Upper lobe of right lung (tissue), 1 donor: ENCODE measurements at places on chromosomes 13 and 19. TPM values are rescaled to one million over a fixed set of nuclear protein-coding genes. Genes with fewer than 3 reads are reported as not detected.

The PLK5 gene
- total RNA-seq: not detected

The CABP5 gene
- total RNA-seq: not detected

The KIRREL2 gene
- not detected for total RNA-seq

The PCID2 gene
- total RNA-seq: 41.5 TPM

The C19orf81 gene
- total RNA-seq: 3.9 TPM

The SNRPD2 gene
- 188 TPM for total RNA-seq

The CRLF1 gene
- total RNA-seq: 23.4 TPM

The ADM5 gene
- total RNA-seq: 1.9 TPM

The S1PR4 gene
- 22.3 TPM for total RNA-seq

The MED29 gene
- 28.8 TPM for total RNA-seq

The PRTN3 gene
- not detected for total RNA-seq

The USE1 gene
- total RNA-seq: 24.0 TPM

The MCEMP1 gene
- total RNA-seq: 97.9 TPM

The CYP2F1 gene
- not detected for total RNA-seq

The ANGPTL8 gene
- not detected for total RNA-seq

DNA sequence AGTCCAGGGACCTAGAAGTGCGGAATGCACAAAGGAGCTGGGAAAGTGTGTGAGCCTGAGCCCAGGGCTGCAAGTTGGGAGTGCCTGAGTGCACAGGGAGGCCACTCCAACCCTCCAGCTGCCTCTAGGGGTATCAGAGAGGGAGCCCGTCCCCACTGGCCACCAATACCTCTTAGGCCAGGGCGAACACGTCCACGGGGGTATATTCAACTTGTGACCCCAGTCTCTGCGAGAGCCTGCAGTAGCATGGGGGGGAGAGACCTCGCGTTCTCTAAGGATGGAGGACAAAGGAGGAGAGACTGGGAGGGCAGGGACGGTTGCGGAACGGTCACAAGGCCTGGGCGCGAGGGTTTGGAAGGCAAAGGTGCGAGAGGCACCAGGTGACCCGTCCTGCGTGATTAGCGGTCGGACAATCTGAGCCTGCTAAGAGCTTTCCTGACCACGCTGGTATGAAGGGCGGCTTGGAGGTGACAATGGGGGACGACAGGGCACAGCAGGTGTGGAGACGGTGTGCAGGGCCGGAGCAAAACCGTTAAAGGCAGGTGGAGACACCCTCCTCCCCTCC lies 676 bp downstream of the CD320 start:
- peaks cover 27% of the 10 kb centered on the region for H3K4me1 ChIP-seq
- no peak for DNase-seq
- H3K27ac ChIP-seq: peak overlapping the region; percentile 77
- H3K36me3 ChIP-seq: peaks cover 22% of the 10 kb centered on the region

DNA sequence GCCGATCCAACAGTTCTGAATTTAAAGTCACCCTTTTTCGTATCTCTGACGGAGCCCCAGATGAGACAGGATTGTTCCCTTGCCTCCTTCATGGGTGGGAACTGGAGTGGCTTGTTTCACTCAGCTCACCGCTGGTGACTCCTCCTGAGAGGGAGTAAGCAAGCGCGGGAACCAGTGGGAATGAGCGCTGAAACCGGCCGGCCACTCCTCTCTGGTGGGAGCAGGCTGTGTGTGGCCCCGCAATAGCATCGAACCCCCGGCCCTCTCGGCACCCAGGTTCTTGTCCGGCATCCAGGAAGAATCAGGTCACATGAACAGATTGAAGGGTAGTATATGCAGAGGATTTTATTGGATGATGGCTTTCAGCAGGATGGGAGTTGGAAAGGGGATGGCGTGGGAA lies 1211.6 kb upstream of the PCDH20 start:
- H3K4me1 ChIP-seq: no peaks in the 10 kb centered on the region
- no peak overlapping the region for H3K4me3 ChIP-seq
- peak; percentile 49 for DNase-seq
- H3K27ac ChIP-seq: no peak overlapping the region
- H3K36me3 ChIP-seq: no peaks in the 10 kb centered on the region

GRCh38 chr19:56942756-56943155 lies 102.2 kb upstream of the PEG3 start:
- H3K27ac ChIP-seq: no peak overlapping the region
- no peaks in the 10 kb centered on the region for H3K27me3 ChIP-seq
- no peaks in the 10 kb centered on the region for H3K36me3 ChIP-seq
- peak; percentile 76 for DNase-seq

DNA sequence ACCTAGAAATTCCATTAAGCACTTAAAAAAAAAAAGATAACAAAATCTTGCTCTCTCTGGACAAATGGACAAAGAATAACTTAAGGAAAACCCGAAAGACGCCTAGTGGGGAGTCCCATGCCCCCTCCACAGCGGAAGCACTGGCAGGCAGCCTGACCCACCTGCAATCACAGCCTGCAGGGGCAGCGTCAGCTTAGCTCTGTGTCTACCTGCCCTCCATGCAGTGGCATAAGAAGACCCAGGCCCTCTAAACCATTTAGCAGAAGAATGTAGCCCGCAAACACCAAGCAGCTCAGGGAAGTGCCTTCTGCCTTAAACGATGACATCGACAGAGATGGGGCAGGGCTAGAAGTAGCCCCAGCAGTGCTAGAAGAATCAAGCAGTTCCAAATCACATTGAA lies 36.0 kb downstream of the KCTD15 start:
- no peaks in the 10 kb centered on the region for H3K27me3 ChIP-seq
- H3K4me1 ChIP-seq: no peaks in the 10 kb centered on the region
- H3K27ac ChIP-seq: no peak overlapping the region
- H3K36me3 ChIP-seq: no peaks in the 10 kb centered on the region

DNA sequence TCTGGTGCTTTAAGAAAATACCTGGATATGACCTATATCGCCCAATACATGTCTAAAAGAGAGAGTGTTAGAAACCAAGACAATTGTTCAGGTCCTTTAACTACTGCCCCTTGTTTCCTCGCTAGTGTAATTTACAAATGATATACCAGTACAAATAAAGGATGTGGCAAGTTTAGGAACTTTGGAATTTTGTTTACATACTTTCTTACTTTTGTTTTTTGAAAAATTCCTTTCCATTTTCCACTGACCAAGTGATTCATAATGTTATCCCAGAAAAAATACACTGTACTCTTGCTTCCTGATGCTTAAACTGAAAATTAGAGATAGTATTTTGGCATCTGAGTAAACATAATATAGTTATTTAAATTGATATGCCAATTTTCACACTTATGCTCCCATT lies 96.8 kb upstream of the CSNK1A1L start:
- H3K36me3 ChIP-seq: no peaks in the 10 kb centered on the region
- no peaks in the 10 kb centered on the region for H3K27me3 ChIP-seq
- no peak overlapping the region for H3K4me3 ChIP-seq
- DNase-seq: no peak

DNA sequence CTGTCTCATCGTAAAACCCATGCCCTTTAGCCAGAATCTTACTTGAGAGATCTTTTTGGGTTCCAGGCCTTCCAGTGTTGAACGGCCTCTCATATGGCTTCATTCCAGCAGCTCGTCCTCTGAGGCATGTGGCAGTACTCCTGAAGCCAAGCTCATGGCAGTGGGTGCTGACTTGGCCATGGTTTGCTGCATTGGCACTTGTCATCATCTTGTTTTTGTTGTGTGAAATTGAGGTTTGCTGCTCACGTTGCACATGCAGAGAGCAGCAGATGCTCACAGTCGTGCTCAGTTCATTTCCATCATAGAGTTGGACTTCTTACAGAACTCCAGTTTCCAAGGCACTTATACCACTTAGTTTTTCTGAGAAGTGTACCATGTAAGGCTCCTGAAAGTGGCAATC lies 14.9 kb downstream of the TEX29 start:
- no peak overlapping the region for H3K4me3 ChIP-seq
- no peaks in the 10 kb centered on the region for H3K27me3 ChIP-seq
- no peak for DNase-seq
- H3K36me3 ChIP-seq: no peaks in the 10 kb centered on the region
- H3K4me1 ChIP-seq: no peaks in the 10 kb centered on the region
- H3K27ac ChIP-seq: no peak overlapping the region

DNA sequence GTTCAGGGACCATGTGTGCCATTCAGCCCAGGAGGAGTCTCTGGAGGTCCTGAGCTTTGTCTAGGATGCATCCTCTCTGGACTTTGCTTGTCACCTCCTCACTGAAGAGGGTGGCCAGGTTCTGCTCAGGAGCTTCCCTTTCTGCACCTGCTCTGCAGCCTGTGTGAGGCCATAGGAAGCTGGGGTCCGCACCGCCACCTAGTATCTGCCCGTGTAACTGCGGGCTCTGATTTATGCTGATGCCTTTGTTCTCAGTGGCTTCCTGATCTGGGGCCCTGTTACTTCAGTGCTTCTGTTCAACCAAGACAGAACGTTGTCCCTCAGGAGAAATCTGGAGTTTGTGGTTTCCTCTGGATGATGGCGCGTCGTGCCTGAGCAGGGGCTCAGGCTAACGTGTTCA lies 15.5 kb downstream of the ZNF610 start:
- no peaks in the 10 kb centered on the region for H3K4me1 ChIP-seq
- no peak overlapping the region for H3K4me3 ChIP-seq
- H3K27ac ChIP-seq: no peak overlapping the region
- no peak for DNase-seq
- H3K36me3 ChIP-seq: peaks cover 41% of the 10 kb centered on the region

GRCh38 chr13:49303533-49304252 lies 56.0 kb downstream of the CDADC1 start:
- peak overlapping the region; percentile 11 for H3K27ac ChIP-seq
- peaks cover 34% of the 10 kb centered on the region for H3K4me1 ChIP-seq
- no peaks in the 10 kb centered on the region for H3K27me3 ChIP-seq
- no peaks in the 10 kb centered on the region for H3K36me3 ChIP-seq

DNA sequence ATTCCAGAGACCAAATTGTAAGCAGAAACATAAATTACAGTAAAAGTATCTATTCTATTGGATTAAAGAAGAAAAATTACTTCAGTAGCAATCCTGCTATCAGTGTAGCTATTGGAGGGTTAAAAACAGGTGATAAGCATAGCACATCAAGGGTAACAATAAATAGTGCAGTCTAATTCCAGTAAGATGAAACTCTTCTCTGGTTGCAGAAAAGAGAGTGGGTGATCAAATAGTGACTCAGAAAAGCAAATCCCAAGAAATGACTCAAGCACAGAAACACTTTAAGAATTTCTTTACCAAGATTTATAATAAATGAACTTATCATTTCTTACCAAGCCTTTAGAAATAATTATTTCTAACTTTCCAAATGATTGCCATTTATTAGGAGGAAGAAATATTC lies 135.7 kb downstream of the LMO7 start:
- H3K27me3 ChIP-seq: no peaks in the 10 kb centered on the region
- H3K4me3 ChIP-seq: no peak overlapping the region
- H3K27ac ChIP-seq: peak overlapping the region; percentile 19
- H3K36me3 ChIP-seq: no peaks in the 10 kb centered on the region
- H3K4me1 ChIP-seq: peaks cover 2% of the 10 kb centered on the region
- no peak for DNase-seq

DNA sequence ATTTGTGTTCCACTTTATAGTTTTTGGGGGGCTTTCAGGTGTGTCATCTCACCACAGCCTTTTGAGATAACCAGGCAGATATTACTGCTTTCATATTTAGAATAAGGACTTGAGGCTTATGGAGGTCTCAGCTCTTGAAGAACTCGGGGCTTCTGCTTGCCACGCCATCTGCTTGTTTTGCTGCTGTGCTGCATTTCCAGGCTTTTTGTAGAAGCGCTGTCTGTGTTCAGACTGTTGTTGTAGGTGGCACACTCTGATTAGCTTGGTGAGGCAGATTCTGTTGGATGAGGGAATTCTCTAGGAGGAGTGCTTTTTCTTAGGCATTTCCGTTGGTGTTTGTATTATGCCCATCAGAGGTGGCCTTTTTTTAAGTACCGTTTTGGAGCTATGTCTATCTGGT lies 57.2 kb downstream of the WASF3 start:
- H3K27ac ChIP-seq: no peak overlapping the region
- no peaks in the 10 kb centered on the region for H3K27me3 ChIP-seq
- no peaks in the 10 kb centered on the region for H3K4me1 ChIP-seq
- DNase-seq: no peak
- H3K36me3 ChIP-seq: no peaks in the 10 kb centered on the region
- no peak overlapping the region for H3K4me3 ChIP-seq

DNA sequence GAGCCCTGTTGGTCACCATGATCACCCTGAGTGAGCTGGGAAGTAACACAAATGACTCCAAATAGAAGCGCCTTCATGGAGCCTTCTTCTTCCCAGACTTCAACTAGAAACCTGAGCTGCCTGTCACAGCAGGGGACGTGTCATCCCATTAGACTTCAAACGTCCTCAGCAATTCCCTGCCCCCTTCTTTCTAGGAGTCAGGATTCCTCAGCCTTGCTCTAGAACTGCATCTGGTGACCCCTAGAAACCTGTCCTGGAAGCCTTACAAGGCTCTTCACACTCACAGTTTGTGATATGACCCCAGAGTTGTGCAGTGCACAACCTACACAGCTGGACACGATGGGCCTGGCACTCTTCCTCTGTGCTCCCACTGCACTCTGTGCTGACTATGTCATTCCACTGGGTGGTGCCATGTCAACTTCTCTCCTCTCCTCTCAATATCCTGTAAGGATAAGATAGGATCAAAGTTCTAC lies 23.6 kb upstream of the TTYH1 start:
- H3K27me3 ChIP-seq: peaks cover 19% of the 10 kb centered on the region
- no peak overlapping the region for H3K4me3 ChIP-seq
- H3K4me1 ChIP-seq: no peaks in the 10 kb centered on the region

DNA sequence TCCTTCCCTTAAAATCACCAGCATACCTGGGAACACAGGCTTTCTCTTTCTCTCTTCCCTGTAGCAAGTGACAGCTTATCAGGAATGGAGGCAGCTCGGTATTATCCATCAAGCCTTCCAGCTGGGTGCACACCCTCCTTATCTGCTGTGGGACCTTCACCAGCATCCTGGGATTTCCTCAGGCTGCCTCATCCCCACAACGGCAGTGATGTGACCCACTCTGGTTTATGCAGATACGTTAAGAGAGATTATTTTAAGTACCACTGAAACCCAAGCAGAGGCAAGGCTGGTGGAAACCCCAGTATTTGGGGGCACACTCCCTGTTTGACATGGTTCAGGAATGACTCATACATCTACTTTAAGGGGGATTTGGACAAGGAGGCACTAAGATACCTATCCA lies 192.1 kb downstream of the TM9SF2 start:
- H3K27me3 ChIP-seq: no peaks in the 10 kb centered on the region
- H3K27ac ChIP-seq: no peak overlapping the region
- H3K36me3 ChIP-seq: no peaks in the 10 kb centered on the region
- no peak overlapping the region for H3K4me3 ChIP-seq

GRCh38 chr13:114039471-114040141 lies 65.7 kb upstream of the C13orf46 start:
- peaks cover 12% of the 10 kb centered on the region for H3K4me1 ChIP-seq
- DNase-seq: no peak
- H3K36me3 ChIP-seq: no peaks in the 10 kb centered on the region
- H3K4me3 ChIP-seq: no peak overlapping the region
